Neural progenitor cell (in vitro differentiated cells): ENCODE measurements at places on chromosomes 6 and 20.

DNA sequence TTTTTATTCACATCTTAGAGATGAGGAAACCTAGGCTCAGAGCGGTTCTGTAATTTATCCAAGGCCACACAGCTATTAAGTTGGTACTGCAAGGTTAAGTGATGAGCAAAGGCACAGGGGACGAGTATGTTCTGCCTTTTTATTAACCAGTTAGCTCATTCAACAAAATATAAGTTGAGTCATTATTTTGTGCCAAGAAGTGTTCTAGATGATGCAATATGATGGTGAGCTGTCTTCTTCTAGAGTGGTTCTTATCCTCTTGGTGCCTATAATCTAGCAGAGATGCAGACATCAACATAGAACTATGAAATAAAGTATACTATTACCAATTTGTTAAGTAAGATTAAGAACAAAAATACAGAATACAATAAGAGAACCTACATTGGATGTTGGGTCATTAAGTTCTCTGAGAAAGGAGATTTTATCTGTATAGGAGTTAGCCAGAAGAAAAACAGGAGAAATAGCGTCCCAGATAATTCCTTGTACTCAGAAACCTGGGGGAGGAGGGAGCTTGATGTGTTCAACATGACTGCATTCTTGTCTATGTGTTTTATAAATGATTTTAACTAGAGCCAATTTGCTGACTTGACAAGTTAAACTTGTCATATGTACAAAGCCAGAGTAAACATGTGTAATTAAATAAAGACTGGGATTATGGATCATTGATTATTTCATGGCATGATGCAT lies 122.3 kb downstream of the TBXT start:
- no peak for DNase-seq

- no peak for DNase-seq
Measured at GRCh38 chr20:23656372-23656771, 18.6 kb upstream of the CST3 start.

DNA sequence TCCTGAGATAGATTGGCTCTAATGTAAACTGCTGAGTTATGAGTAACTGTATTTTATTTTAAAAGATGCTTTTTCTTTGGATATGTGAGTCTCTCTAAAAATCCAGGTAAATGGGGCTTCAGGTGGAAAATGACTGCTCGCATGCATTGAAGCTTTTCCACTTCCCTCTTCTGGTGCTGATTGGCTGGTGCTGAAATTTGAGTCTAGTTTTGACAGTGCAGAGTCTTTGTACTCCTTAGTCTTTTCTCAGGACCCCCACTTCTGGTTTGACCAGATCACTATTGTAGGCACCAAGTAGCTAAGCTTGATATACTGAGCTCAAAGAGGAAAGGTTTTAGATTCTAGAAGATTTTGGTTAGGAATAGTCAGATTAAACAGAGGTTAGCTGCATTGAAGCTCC lies 60.7 kb upstream of the TULP4 start:
- DNase-seq: no peak

DNA sequence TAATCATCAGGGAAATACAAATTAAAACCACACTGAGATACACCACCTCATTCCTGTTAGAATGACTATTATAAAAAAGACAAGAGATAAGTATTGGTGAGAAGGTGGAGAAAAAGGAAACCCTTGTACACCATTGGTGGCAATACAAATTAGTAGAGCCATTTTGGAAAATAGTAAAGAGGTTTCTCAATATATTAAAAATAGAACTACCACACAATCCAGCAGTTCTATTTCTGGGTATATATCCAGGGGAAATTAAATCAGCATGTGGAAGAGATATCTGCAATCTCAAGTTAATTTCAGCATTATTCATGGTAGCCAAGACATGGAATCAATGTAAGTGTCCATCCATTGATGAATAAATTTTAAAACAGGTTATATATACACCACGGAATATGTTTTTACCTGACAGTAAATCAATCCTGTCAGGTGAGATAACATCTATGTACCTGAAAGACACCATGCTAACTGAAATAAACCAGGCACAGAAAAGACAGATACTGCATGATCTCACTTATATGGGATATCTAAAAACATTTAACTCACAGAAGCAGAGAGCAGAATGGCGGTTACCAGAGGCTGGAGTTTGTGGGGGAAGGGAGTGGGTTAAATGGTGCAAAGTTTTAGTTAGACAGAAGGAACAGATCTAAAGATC lies 64.1 kb downstream of the SHPRH start:
- DNase-seq: no peak

DNA sequence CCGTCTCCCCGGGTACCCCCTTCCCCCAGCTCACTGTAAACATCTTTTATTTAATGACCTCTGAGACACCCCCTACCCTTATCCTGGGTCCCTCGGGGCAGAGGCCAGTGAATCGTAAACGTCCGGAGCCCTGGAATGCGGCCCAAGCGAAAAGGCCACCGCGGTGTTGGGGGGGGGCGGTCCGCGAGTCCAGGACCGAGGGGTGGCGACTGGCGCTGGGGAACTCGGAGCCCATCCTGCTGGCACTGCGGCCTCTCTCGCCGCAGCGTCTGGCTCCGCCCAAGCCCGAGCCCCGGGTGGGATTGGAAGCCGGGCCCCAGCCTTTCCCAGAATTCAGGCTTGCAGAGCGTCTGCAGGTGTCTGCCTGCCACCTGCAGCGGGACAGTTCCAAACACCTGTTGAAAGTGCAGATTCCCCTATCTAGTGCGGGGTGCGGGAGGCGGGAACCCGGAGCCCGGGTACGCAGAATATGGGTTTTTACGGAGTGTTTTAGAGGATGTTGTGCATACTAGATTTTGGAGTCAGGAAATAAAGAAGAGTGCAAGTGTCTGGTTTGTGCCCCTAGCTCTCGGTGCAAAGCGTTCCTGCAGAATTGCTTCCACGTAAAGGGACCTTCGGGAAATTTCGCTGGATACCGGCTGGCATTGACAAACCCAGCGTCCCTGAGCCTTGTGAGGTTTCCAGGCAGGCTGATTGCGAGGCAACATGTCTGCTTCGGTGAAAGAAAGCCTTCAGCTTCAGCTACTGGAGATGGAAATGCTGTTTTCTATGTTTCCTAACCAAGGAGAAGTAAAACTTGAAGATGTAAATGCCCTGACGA lies 800 bp downstream of the RWDD2A start:
- peak; percentile 87 for DNase-seq

DNA sequence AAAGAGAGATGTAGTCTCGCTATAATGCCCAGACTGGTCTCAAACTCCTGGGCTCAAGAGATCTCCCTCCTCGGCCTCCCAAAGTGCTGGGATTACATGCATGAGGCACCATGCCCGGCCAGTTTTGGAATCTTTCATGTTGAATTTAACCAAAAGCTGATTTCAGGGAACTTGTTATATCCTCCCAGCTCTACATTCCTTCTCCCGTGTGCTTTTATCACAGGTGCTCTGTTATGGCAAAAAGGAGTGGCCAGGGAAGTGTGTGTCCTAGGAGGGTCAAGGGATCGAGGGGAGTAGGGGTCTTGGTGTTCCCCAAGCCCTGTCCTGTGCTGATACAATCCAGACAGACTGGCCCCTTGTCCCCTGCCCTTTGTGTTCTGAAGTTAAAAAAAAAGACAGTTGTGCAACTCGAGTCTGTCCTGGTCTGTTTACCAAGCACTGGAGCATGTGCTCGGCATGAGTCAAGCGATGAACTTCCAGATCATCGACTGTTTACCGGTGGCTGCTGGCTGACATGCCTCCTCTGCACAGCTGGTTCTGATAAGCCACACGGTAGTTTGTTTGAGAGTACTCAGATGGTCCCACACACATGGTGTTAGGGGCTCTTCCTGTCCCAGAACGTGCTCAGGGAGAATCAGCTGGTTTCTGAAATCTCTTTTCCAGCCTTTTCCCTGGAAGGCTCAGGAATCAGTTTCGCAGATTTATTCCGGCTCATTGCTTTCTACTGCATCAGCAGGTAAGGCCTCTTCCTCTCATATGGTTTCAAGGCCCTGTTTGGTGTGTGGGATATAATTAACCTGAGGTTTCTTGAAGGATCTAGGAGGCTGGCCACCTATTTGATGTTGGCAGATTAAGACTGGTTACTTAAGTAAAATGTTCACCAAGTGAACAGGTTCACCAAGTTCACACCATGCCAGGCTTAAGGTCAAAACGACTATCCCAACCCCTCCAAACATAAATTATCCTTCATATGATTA lies 52.6 kb upstream of the NAA20 start:
- no peak for DNase-seq

DNA sequence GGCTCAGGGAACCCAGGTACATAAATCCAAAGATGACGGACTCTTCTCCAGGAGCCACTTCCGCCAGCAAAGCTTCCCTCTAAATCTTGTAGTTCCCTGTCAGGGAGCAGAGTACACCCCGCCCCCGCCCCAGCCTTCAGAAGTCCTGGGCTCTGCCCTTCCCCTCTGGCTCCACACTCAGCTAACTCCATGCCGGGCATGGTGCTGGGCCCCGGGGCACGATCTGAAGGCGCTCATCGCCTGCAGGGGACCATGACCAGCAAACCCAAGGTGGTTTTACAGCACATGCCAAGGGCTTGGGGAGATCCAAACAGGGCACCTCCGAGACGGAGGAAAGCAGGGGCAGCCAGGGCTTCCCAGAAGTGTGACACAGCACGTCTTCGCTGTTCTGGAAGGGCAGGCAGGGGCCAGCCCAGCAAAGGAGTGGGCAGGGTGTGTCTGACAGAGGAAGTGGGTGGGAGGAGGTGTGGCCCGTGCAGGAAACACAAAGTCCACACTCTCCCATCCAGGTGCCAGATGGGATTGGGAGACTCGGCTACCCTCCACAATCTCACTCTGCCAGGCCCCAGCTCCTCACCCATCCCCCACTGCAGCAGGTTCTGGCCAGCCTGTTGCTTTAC lies 41.6 kb upstream of the SLC22A2 start:
- no peak for DNase-seq

DNA sequence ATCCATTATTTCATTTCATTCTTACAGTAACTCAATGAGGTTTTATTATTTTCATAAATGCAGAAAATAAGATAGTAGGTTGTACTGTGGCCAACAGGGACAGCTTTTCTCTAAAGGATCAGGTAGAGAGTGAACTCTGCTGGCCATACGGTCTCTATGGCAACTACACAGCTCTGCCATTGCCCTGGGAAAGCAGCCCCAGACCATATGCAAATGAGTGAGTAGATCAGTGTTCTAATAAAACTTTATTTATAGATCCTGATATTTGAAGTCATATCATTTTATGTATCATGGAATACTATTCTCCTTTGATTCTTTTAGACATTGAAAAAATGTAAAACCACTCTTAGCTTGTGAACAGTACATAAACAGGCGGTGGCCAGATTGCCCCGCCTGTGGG lies 192.5 kb upstream of the RREB1 start:
- no peak for DNase-seq

- peak; percentile 84 for DNase-seq
Measured at GRCh38 chr6:82364087-82365015, 734 bp downstream of the TPBG start.

GRCh38 chr20:9122571-9122970 lies 53.7 kb downstream of the PLCB4 start:
- DNase-seq: no peak

DNA sequence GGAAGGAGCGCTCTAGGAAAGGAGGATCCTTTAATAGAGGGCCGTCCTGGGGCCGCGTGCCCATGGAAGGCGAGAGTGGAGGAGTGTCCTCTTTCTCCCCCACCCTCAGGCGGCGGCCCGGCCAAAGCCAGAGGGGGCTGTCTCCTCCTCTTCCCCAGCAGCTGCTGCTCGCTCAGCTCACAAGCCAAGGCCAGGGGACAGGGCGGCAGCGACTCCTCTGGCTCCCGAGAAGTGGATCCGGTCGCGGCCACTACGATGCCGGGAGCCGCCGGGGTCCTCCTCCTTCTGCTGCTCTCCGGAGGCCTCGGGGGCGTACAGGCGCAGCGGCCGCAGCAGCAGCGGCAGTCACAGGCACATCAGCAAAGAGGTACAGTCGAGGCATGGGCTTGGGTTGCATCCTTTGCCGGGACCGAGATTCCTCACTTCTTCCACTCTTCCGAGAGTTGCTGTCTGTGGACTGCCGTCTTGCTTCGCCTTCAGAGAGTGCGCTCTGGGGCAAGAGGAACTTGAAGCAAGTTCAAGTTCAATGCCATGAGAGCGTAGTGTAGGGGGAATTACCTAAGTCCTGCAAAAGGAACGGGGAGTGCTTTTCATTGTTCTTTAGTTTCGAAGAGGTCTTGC lies at the start of gene LAMA2:
Gene LAMA2, plus strand, starts transcription at position 148 of the 621 bp plus-strand sequence. Its CDS starts 108 bp downstream, at position 256.
- DNase-seq: peak; percentile 84

DNA sequence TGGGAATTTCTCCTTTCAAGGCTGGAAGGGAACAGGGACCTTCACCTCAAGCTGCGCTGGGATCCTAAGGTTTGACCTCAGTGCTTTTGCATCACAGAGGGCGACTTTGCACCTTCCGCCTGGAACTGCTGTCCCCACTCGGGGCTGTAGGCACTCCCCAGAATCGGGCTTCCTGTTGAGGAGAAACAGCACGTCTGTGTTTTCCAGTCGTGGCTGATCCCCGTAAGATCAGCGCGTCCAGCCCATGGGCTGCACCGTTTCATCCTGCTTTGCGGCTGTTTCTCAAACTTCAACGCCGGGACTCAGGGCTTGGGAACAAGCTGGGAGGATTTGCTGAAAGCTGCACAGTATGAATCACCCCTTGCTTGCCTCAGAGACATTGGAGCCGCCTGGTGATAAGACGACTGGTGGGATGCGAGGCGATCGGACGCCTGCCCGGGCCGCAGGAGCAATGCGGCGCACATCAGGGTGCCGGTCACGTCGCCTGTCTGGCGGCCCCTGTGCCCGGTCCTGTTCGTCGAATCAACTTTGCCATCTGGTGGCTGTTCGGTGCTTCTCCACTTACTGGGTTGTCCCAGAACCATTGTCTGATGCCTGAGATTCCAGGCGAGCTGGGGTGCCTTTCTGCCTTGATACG lies 53.6 kb upstream of the FRMD1 start:
- peak; percentile 88 for DNase-seq

DNA sequence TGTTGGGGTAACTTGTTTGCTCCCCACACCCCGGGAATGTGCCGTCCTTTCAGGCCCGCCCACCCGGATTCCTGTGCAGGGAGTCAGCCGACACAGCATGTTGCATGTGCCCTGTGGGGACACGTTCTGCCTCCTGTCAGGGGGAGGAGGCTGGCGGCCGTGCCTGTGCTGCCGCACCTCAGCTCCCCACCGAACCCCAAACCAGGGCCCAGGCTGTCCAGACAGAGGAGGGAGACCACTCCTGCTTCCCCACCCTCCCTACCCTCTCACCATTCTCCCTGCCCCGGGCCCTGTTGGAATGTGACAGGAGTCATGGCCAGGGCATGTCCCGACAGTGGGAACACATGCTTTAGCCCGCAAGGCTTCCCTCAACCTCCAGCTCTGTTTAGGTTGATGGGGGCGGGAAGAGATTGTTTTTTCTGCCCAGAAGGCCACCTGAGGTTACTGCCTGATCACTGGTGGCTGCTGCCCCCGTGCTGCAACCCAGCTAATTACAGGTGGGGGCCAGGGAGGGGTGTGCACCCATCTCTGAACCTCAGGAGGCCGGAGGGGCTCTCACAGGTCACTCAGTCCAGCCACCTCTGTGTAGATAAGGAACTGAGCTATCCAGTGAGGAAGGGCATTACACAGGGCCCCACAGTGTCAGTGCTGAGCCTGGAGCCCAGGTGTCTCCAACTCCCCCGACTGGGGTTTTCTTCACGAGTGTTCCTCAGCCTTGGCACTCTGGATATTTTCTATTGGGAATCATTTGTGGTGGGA lies 13.6 kb downstream of the LRRC73 start:
- peak; percentile 62 for DNase-seq
